ENCODE measurements at places on chromosomes 13 and 19. TPM values are rescaled to one million over a fixed set of nuclear protein-coding genes. Genes with fewer than 3 reads are reported as not detected.

DNA sequence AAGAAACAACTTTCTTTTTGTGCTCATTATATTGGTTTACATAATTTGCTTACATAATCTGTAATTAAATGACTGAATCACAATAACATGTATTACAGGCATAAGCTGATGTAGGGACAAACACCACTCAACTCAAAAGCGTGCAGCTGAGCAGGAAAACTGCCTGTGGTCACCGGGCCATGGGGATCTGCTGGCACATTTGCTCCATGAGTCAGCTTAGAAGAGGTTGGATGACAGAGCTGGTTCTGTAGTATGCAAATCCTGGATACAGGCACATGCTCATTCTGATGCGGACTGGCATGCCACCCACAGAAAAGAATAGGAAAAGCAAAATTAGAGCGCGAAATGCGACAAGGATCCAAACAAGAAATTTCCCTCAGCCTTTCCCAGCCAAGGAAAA is 128.6 kb downstream of the USP12 start:
- DNase-seq: no peak

GRCh38 chr13:24632382-24633121 is 47.7 kb upstream of the ATP12A start:
- DNase-seq: no peak

DNA sequence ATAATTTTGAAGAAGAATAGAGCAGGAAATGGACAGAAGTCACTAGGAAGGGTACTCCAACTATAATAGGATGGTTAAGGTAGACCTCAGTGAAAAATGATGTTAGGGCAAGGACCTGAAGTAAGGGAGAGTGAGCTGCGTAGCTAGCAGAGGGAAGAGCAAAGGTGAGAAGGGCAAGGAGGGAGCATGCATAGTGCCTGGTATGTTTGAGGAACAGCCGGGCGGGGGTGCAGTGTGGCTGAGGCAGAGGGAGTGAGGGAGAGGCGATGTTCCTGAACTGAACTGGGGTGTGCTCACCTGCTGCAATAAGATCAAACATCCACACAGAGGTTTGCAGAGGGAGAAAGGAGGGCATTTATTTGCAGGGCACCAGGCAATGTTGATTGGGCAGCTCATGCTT is 110.4 kb downstream of the DNAJC15 start:
- no peak for DNase-seq

POU2F2 gene
- total RNA-seq: 5.7 TPM

GAS6 gene
- total RNA-seq: 19.8 TPM

GRCh38 chr19:5690955-5691821 is 1.1 kb downstream of the RPL36 start:
- no peak for DNase-seq

PINLYP gene
- 3.4 TPM for total RNA-seq

GRCh38 chr19:3507371-3508120 is 1.4 kb downstream of the FZR1 start:
- DNase-seq: no peak

DNA sequence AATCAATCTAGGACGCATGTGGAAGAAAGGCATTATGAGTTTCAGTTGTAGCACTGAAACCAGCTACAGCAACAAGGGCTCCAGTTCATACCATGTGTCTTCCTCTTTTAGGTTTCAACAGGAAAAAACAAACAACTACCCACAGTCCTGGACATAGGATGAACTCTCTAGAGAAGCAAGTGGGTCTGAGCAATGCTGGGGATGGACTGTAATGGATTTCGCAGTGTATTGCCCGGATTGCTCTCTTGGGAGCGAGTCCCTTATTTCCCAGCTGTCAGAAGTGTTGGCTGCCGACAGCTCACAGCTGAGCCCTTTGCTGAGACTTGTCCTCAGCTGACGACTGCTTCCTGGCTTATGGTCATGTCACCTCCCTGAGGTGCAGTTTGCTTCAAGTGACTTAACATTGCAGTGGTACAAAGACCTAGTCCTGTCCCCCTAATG is 12.1 kb upstream of the MYCBP2 start:
- no peak for DNase-seq

DNA sequence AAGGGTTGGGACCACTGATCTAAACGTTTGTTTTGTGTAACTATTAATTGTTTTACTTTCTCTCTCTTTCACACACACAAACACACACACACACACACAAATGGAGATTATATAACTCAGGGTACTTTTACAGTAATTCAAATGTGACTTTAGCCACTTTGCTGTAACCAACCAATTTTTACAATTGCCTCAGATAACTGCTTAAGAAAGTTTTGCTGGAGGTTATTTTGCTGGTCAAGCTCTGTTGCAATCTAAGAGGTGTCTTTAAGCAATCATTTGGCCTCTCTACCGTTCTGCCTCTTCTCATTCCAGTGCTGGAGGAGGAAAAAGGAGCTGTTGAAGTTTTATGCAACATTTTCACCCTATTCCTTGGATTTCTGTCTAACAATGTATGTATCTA is 63.0 kb downstream of the TBC1D4 start:
- no peak for DNase-seq

ZNF558 gene
- total RNA-seq: not detected

DNA sequence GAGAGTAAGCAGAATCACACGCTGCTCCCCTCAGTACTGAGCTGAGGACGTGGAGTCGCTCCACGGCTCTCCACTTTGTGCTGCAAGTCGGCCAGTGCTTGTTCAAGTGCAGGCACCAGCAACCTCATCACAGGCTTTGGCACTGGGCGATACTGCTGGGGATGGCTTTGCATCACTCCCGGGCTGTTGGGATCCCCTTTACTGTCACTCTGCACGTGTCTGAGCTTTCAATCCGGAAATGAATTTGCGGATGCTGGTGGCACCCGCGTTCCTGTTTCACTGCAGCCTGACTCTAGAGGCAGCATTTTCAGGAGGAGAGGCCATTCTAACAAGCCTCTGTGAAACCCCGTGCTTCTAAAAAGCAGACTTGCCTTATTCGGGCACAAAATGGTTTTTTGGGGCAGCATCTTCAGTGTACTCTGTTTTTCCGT is 19.1 kb downstream of the SMARCA4 start:
- no peak for DNase-seq

DNA sequence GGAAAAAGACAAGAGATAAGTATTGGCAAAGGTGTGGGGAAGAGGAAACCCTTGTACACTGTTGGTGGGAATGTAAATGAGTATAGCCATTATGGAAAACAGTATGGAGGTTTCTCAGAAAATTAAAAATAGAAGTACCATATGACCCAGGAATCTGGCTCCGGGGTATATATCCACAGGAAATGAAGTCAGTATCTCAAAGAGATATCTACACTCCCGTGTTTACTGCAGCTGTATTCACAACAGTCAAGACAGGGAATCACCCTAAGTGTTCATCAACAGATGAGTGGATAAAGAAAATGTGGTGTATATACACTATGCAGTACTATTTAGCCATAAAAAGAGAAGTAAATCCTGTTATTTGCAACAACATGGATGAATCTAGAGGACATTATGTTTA is 13.5 kb downstream of the KCTD12 start:
- DNase-seq: no peak

DNA sequence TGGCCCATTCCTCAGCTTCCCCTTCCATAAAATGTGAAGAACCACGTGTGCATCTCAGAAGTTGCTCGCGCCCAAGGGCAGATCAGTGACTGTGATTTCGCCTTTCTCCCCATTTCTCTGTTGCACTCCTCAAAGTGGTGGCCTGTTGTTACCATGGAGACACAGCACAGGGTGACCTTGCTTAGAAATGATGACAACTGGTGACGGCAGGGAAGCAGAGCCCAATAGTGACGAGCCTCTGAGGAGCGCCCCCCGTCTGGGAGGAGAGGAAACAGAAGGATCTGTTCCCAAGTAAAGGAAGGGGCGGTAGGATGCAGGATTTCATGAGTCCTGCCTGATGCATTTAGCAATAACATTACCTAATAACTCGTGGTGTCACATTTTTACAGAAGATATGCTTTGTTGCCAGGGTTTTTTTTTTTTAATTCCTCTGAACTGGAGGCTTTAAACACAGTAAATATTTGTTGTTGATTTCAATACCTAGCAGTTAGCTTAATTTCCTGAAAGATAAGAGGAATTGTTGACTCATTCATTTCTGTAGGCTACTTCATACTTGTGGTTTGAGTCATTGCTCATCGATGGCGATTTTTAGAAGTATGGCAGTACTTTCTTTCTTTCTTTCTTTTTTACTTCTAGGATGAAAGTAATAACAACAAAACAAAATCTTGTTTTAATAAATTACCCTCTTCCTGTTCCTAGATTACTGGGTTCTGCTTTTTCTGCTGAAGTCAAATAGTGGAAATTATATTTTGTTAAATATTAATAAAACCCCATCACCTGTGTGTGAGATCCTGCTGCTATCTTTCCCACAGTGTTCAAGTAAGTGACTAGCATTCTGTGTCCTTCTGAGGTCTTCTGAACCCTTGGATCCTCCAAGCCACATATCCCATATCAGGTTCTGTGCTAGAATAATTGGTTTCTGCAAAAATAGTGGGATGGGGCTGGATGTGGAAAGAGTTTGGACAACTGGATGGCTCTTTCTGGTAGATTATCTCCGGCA is 36.0 kb downstream of the MBNL2 start:
- peak; percentile 56 for DNase-seq

All from endothelial cell (in vitro differentiated cells).